ENCODE measurements at places on chromosomes 4 and X.

GRCh38 chr4:110415041-110415440 lies 60.9 kb upstream of the ENPEP start:
- no peak for DNase-seq

DNA sequence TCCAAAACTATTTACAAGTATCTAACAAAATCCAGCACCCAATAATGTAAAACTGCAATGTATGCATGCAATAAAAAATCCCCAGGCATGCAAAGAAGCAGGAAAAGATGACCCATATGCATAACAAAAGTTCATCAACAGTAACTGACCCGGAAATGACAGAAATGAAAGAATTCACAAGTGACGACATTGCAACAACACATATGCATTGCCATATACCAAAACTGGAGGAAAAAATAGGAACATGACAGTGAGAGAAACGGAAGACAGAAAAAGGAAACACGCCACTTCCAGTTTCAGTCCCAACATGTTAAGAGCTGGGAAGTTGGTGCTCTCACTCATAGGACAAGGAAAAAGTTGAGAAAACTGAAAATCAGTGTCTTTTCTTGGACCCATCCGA lies 154.6 kb downstream of the EVC2 start:
- no peak for DNase-seq

DNA sequence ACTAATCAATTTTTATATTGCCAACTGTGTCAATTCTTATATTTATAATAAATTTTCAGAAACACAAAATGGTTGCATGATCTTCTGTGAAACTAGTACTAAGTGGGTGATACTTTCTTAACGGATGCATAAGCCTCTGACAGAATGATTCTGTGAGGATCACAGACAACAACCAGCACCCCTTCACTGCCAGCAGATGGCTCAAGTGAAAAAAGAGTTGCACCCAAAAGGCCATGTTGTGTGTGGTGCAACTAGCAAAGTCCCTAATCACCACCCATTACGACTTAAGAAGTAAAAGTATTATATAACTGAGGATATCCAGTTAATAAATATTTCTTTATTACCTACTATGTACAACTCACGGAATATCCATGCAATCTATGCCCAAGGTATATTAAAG lies 334.0 kb downstream of the PCDH19 start:
- no peak for DNase-seq

- DNase-seq, result no peak
Observed at GRCh38 chr4:147011411-147011810, 65.7 kb upstream of the TTC29 start.

DNA sequence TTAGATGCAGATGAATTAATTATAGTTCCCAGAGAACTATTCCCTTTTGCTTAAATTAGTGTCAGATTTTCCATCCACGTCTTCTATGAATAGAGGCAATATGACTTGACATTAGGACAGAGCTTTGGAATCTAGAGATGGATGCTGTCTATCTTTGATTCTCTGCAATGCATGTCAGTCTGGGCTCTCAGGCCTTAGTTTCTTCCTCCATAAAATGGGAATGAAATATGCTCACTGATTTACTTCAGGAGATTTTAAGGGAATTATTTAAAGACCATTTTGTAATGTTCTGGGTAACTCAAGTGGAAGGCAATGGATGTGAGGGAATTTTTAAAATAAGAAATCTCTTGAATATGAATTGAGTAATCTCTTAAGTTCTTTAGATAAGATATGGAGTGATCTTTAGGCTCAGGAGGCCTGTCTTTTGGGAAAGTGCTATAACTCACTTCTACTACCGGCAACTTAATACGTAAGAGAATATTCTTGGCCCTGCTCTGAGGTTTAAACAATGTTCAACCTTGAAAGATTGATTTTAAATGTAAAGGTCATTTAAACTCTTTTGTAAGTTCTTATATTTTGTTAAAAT lies 29.0 kb downstream of the MGST2 start:
- no peak for DNase-seq

- no peak for DNase-seq
Observed at GRCh38 chrX:42691196-42691595, 86.8 kb downstream of the PPP1R2C start.

- no peak for DNase-seq
Observed at GRCh38 chrX:22203186-22203585, 69.5 kb upstream of the CBLL2 start.

- DNase-seq, result no peak
Observed at GRCh38 chr4:184616633-184617551, 32.4 kb downstream of the CASP3 start.

GRCh38 chr4:128825226-128825625 lies 15.7 kb downstream of the JADE1 start:
- DNase-seq, result no peak

DNA sequence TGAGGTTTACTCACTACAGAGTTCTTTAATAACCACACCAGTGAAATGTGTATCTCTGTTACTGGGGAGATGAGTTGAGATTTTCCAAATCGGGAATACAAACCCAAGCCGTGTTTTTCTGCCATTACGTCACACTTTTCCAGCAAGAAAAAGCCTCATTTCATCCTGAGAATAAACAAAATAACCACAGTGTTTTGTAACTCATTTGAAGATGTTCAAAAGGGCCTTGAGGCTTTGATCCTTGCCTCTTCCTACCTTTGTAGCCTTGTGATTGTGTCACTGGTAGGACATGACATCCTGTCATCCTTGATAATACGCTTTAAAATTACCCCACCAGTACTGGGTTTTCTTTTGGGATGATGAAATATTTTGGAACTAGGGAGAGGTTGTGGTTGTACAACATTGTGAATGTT lies 2.9 kb downstream of the USP11 start:
- DNase-seq, result no peak

GRCh38 chr4:83503974-83504373 lies 19.1 kb upstream of the ABRAXAS1 start:
- no peak for DNase-seq

- no peak for DNase-seq
Observed at GRCh38 chrX:85052205-85052604, 48.5 kb downstream of the APOOL start.

- no peak for DNase-seq
Observed at GRCh38 chr4:161167539-161167938, 996.3 kb downstream of the FSTL5 start.

DNA sequence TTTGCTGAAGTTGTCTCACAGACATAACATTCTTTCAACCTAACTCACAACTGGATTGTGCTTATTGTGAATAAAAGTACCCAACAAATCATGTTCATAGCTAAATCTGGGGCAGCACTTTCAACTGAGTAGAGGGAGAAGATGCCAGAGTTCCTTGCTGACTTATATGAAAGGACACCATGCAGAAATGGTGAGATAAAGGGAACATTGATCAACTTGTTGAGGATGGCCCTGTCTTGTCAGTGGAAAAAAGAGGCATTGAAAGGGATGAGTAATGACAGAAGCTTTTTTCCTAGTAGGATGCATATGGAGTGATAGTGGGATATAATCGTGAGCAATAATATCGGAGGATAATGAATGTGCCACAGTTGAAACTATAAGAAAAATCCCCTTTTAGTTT lies 221.7 kb downstream of the ARHGAP24 start:
- no peak for DNase-seq

GRCh38 chrX:44344687-44345086 lies 1.2 kb upstream of the EFHC2 start:
- DNase-seq, result no peak
